Regular cardiac myocyte (primary cell): ENCODE measurements at places on chromosomes 13 and 19. TPM values are rescaled to one million over a fixed set of nuclear protein-coding genes. Genes with fewer than 3 reads are reported as not detected.

GFY gene
- not detected in 2 replicates for total RNA-seq

RABAC1 gene
- 141 and 201 TPM in 2 replicates for total RNA-seq

CABP5 gene
- not detected in 2 replicates for total RNA-seq

SIGLEC12 gene
- not detected in 2 replicates for total RNA-seq

JAK3 gene
- 3.1 and 3.9 TPM in 2 replicates for total RNA-seq

BRME1 gene
- total RNA-seq = 1.2 and 1.4 TPM in 2 replicates
